Breast epithelium (tissue), 4 donors: ENCODE measurements at places on chromosomes 3 and 15.

- no peaks in the 10 kb centered on the region for H3K4me1 ChIP-seq
- H3K27me3 ChIP-seq: no peaks in the 10 kb centered on the region
- H3K36me3 ChIP-seq: no peaks in the 10 kb centered on the region
- DNase-seq: no peak
Measured at GRCh38 chr15:23570486-23570885, 5.0 kb downstream of the MKRN3 start.

GRCh38 chr15:77025941-77026411 lies 31.1 kb downstream of the PSTPIP1 start:
- H3K4me1 ChIP-seq: no peaks in the 10 kb centered on the region
- H3K4me3 ChIP-seq: no peak overlapping the region
- no peak overlapping the region for H3K27ac ChIP-seq
- no peaks in the 10 kb centered on the region for H3K27me3 ChIP-seq

DNA sequence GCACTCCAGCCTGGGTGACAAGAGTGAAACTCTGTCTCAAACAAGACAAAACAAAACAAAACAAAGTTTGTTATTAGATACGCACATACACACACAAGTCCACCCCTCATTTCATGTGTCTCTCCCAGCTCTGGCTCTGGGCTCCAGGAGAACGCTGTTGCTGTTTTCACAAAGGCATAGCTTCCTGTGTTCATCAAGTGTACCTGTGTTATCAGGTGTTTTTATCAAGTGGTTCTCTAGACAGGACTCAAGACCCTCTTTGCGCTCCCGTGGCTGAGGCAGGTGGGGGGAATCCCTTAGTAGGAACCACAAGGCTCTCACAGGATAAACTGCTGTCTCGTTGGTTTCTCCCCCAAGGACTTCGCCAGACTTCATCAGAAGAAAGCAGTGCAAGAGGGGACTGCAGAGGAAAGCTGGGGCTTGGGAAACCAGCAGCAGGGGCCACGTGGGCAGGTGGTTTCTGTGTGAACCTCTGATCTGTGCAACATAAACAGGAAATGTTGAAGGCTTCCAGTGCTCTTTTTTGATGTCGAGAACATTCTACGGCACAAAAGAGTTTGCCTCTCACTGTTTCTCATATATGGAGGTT lies 6.9 kb upstream of the PPP1R2 start:
- H3K27ac ChIP-seq: no peak overlapping the region
- H3K36me3 ChIP-seq: no peaks in the 10 kb centered on the region
- no peaks in the 10 kb centered on the region for H3K4me1 ChIP-seq
- DNase-seq: no peak

DNA sequence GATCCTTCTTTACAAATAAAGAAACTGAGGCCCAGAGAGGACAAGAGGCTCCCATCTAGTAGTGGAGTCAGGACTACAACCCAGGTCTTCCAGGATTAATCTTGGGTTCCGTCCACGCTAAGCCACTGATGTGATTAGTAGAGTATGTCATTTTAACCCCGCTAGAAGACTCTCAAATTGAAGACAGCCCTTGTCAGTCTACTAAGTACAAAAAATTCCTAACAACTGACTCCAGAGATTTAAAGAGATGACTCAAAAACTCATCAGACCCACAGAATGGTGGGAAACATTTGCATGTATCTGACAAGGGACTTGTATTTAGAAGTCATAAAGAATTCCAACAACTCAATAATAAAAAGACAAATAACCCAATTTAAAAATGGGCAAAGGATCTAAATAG lies 145.3 kb downstream of the CNTN3 start:
- no peaks in the 10 kb centered on the region for H3K27me3 ChIP-seq
- H3K36me3 ChIP-seq: no peaks in the 10 kb centered on the region
- no peak for DNase-seq
- H3K27ac ChIP-seq: no peak overlapping the region
